ENCODE measurements at places on chromosomes 16 and 17.

DNA sequence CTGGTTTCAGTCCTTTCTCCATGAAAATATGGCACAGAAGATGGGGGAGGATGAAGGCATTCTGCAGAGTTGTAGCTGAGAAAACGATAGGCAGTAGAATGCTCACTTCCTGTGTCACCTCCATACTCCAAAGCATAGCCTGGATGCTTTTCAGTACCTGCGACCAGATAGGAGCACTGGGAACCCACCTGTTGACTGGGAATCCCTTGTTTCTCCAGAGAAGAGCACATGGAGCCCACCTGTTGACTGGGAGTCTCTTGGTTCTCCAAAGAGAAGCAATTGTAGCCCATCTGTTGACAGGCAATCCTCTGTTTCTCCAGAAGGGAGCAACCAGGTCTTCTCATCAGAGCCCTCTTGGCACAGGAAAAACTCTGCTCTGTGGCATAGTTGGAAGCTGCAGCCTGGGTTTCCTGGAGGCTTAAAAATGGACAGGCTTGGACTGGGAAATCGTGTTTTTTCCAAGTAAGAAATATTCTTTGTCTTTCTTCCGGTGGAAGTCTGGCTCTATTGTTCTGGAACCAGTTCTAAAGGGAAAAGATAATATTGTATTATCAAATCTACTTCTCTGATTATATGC is 13.2 kb downstream of the TERF2IP start:
- DNase-seq, result no peak

GRCh38 chr16:14325502-14326401 is 254.6 kb downstream of the MRTFB start:
- peak; percentile 45 for DNase-seq

- peak; percentile 41 for DNase-seq
Observed at GRCh38 chr16:46629331-46630219, 8.4 kb upstream of the SHCBP1 start.

DNA sequence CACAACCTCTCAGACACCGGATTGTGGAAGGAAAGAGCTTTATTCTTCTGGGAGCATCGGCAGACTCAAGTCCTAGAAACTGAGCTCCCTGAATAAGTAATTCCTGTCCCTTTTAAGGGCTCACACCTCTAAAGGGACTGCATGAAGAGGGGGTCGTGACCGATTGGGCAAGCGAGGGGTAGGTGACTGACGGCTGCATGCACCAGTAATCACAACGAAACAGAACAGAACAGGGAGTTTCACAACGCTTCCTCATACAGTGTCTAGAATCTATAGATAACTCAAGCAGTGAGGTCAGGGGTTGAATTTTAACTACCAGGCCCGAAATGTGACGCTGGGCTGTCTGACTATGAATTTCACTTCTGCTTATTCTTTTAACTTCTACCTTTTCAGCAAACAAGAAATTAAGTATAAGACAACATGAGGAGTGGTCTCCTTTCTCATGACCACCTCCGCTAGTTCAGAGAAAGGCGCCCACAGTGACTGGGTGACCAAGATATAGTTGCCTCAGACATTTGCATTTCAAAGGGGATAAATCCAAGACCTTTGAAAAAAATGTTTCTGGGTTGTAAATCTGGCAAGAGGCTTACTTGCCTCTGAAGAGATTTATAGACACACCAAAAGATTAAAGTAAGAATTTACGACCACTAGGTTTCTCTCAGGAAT is 88.4 kb upstream of the ATF7IP2 start:
- DNase-seq, result no peak

DNA sequence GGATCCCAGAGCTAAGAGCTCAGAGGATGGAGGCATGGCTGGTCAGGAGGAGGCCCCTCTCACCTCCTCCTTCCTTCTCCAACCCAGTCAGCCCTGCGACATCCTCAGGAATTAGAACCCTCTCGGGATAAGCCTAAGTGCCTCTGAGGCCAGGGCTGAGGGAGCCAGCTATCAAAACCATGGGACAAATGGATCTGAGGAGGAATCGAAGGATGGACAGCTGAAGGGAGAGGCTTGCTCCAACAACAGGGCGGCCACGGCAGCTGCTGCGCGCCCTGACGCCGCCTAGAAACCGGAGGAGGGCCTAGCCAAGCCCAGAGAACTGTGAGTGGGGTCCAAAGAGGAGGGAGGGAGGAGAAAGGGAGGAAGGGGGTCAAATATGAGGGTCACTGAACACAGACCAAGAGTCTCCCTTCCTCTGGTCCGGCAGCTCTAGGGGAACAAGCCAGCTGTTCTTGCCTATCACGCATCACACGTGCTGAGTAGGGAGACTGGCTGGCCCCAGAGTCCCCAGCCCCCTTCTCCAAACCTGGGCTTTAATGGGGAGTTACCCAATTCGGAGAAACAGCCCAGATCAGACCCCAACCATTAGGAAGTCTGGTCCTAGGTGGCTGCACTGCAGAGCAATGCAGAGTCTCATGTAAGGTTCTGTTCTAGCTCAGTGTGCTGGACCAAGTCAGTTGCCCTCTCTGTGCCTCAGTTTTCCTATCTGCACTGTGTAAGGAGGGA is 5.9 kb upstream of the HOXB13 start:
- no peak for DNase-seq

GRCh38 chr16:6956511-6956910 is 376.1 kb upstream of the RBFOX1 start:
- no peak for DNase-seq

DNA sequence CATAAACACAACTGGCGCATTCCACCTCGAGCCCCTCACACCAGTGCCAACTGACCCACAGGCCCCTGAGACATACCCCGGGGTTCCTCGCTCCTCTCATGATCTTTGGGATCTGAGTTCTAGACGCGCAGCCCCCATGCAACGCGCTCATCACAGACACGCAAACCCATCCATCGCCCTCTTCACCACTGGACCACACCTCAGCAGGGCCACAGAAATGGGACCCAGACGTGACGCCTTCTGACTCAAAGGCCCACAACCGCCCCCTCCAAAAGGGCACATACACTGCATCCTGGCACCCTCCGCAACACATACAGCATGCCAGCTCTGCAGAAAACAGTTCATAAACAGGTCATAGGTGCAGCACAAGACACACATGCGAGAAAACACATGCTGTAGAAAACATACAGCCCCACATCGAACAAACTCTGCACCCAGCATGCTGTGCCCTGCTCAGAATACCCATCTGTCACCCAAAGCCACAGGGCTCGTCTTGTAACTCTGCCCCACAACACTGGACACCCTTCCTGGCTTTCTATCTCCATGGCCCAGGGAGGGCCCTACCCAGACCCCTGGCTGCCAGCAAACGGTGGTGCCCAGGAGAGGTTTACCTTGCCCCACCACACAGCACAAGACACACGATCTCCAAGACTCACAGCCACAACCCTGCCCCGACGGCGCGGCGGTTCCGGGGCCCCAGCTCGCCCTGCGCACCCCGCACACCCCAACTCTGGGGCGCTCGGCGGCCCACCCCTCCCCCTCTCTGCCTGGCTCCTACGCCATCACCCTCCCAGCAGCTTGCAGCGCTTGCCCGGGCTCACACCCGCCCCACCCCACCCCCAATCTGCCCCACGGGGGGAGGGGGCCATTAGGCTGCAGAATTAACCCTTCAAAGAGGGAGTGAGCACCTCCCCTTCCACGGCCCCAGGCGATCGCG is 887 bp downstream of the ZBTB4 start:
- DNase-seq, result peak; percentile 58

DNA sequence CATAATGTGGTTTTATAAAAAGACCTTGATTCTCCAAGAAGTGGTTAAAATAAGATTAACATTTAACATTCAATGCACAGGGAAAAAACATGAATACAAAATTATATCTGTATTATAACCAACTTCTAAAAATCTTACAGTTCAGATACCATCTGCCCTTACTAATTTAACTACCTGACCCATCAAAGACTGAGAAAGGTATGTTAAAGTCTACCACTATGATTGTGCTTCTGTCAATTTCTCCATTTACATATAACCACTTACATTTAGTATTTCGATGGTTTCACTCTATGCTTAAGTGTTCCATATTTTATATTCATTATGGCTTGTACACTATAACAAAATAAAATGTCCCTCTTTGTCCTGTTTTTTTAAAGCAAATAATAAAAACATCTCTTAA is 14.6 kb downstream of the AP1G1 start:
- no peak for DNase-seq

- no peak for DNase-seq
Observed at GRCh38 chr16:11016993-11017392, 72.6 kb downstream of the CLEC16A start.

- no peak for DNase-seq
Observed at GRCh38 chr17:77577491-77577890, 381.0 kb upstream of the TNRC6C start.

- DNase-seq, result no peak
Observed at GRCh38 chr16:20881503-20881878, 18.7 kb downstream of the DCUN1D3 start.

DNA sequence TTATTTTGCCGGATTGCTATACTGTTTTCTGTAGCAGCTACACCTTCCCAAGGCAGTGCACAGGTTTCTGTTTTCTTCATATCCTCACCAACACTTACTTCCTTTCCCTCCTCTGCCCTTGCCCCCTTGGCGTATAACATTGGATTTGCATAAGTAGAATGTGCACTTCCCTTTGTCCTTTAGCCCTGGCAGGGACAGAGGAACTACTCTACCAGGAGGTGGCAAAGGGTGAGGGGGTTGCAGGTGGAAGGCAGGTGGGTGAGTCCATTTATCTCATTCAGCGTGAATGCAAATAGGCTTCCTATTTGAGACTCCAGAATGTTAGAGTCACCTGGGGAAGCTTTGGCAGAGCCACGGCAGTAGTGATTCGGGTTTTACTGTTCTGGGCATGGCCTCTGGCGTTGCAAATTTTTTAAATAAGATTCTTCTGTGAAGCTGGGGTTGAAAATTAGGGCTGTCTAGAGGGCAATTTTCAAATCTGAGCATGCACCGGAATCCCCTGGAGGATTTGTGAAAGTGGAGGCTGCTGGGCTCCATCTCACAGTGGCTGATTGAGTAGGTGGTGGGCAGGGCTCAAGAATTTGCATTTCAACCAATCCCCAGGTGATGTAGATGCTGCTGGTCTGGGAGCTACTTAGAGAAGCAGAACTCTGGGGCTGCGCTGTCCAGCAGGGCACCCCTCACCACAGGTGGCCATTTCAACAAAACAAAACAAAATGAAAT is 84.7 kb downstream of the PLCG2 start:
- peak; percentile 33 for DNase-seq

GRCh38 chr17:36921095-36921851 is 16.0 kb upstream of the LHX1 start:
- DNase-seq, result peak; percentile 92

DNA sequence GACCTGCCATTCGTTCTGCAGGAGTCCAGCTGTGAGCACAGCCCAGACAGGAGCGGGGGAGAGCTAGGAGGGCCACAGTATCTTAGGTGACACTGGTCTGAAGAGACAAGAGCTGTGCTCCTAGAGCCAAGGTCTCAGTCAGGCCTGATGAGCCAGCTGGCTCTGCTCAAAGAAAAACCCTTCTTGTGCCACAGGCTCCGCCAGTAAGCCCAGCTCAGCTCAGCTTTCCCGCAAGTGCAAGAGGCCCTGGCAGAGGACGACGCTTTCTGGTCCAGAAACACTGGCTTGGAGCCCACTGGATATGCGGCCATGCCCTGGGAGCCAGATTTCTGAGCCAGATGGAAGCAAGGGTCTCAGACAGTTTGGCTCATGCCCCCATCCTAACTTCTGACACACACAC is 23.9 kb downstream of the PEMT start:
- no peak for DNase-seq

GRCh38 chr17:77434136-77435114 is 293.7 kb downstream of the SEC14L1 start:
- DNase-seq, result no peak

DNA sequence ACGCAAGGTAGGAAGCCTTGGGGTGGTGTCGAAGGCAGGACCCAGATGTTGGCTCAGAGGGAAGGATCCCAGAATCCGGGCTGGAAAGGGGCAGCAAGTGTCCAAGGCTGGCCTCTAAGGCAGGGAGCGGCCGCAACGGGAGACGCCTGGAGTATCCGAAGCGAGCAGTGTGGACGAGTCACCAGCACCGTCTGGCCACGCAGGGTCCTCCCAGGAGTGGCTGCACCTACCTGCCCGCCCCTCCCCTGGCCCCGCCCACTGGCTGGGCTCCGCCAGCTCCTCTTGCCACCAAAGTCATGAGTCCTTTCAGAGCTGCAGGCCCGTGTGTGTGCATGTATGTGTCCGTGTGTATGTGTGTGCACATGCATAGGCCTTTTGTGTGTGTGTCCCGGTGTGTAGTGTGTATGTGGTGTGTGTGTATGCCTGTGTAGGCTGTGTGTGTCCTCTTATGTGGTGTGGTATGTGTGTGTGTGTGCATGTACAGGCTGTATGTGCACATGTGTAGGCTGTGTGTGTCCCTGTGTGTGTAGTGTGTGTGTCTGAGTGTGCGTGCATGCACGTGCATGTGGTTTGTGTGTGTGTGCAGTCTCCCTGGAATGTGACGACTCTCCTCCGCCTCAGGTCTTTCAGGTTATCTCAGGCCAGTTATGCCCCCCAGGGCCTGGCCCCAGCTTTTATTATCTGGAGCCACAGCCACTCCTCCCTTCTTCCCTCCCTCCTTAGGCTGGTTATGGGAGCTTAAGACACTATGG is at the start of gene PRSS8:
PRSS8 (minus strand) TSS at position 193 of the 752 bp plus-strand sequence. CDS start 229 bp downstream, outside the sequence.
- peak; percentile 47 for DNase-seq

- peak; percentile 28 for DNase-seq
Observed at GRCh38 chr16:31071861-31072260, 2.2 kb downstream of the ZNF668 start.

DNA sequence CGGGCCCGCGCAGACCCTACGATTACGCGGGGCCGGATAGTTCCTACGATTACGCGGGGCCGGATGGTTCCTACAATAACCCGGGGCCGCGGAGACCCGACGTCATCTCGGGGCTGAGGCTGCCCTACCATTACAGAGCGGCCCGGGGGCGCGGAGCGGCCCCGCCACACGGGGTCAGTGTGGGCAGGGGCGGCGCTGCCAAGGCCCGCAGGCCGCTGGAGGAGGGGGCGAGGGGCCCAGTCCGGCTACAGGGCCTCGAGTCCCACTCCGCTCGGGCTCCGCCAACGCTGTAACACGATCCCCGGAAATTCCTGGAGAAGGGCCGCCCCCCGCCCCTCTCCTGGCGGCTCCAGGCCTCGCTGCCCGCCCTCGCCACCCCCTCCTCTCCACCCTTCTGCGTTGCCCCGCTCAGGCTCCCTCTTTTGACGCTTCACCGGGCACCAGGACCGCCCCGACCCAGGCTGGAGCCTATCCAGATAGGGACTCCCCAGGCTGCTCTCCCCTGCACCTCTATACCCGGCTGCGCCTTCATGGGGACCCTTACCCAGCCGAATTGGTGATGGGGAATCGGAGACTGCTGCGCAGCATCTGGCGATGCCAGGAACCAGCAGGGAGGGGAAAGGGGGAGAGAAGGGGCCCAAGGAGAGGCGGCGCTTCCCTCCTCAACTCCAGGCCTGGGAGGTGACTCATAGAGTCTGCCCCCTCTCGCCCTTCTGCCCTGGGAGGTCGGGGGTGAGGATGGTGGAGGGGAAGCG is at the start of gene RAB34:
RAB34 (minus strand) TSS at position 291 of the 755 bp plus-strand sequence. CDS start 602 bp downstream, outside the sequence.
- DNase-seq, result peak; percentile 99

- DNase-seq, result no peak
Observed at GRCh38 chr16:78553268-78554039, 454.0 kb downstream of the WWOX start.
